Activated CD4-positive, alpha-beta T cell treated with anti-CD3 and anti-CD28 coated beads, Interleukin-2, amount 10 ng/mL, durations not matched to agents 7 days and 5 days (primary cell): ENCODE measurements at places on chromosomes 3 and 15.
A peak's percentile ranks its signal among the peaks of the same experiment; 100 is the strongest.

DNA sequence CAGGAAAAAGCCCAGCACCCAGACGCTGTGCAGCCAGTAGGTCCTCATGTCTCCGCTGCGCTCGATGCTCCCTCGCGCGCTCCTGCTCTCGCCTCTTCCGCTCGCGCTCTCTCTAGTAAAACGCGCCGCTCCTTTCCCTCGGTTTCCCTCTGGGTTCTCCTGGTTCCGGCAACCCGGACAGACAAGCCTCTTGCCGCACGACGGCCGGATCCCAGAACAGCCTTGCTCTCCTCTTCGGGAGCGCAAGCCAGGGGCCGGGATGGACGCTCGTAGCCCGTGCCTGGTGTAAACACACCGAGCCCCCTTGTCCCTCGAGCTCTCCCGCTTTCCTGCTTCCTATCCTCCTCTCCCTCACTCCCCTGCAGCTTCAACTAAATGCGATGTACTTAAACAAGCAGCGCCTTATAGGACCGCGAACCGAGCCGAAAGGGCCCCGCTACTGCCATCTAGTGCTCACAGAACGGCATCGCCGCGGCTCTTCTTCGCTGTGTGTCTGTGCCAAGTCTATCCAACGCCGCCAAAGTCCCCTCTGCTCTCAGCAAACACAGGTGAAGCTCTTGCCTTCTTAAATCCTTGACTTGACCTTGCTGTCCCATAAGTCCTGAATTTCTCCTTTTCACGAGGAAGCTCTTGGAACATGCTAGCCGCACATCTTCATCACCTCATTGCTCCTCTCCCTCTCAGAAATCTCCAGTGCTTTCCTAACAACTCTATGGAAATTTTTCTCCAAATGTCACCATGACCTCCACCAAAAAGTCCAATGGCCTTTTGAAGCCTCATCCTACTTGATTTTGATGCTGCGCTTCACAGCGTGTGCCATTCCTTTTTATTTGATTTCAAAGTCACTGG, 1037.2 kb downstream of the IGSF11 start:
- peak; percentile 55 for DNase-seq

GRCh38 chr3:108914774-108915641, 38.7 kb downstream of the GUCA1C start:
- peak; percentile 78 for DNase-seq

DNA sequence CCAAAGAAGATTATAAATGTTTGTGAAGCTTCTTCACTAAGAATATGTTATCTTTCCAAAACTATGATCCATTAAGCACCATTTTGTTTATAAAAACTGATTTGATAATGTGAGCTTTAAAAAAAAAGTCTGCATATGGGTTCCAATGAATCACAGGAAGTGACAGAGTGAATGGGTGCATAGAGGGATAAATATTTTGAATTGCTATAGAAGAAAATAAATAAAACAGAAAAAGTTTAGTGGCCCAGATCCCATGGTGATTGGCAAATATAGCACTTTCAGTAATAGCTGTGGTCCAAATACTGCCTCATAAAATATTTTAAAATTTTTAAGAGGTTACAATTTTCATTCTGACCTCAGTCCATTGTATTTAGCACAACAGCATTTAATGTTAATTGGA, 19.2 kb downstream of the CPA3 start:
- no peak for DNase-seq

DNA sequence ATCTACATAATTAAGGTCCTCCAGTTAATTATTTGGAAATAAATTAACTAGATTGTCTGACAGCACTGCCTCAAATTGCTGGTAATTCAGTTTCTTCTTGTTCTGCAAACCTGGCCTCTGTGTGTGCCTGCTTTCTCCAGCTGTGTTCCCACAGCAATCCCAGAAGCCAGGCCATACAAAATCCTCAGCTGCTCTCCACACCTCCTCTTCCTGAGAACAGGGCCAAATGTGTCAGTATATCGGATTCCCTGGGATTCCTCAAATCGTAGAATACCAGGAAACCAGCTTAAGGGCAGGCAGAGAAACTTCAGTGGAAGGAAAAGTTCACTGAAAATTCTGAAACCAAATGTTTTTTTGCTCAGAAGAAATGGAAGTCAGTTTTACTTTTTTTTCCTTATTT, 261.4 kb downstream of the ZMAT3 start:
- no peak for DNase-seq

DNA sequence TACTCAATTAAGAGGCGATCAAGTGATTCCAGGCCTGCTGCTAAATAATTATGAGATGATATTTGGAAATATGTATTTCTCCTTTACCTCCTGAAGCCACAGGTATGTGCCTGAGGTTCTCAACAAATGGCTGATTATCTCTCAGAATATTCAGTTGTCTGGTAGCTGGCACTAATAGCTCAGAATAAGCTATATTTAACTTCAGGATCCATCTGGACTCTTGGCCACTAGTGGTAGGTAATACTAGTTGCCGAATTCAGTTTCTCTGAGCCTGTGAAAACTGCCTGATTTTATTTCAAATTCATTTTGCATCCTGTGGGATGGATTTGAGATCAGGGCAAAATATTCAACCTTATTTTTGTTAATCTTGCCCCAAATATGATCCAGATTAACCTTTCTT, 499.0 kb downstream of the DIPK2A start:
- no peak for DNase-seq
